ENCODE measurements at places on chromosomes 16 and 17.

DNA sequence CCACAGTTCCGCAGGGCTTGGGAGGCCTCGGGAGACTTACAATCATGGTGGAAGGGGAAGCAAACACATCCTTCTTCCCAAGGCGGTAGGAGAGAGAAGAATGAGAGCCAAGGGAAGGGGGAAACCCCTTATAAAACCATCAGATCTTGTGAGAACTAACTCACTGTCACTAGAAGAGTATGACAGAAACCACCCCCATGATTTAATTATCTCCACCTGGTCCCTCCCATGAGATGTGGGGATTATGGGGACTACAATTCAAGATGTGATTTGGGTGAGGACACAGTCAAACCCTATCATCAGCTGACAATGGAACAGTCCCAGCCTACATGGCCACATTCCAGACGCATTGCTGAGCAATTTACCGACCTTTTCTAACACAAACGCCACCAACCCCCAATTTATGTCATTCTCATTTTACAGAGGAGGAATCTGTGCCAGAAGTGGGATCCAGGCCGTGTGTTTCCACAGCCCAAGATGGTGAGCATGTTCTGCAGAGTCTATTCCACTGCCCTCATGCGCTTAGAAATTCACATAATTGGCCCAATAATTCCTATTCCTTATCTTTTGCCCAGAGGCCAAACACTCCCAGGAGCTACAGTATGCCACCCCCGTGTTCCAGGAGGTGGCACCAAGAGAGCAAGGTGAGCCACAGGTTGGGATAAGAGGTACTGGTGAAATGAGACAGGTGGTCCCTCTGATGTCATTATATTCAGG is 17.3 kb downstream of the MILR1 start:
- DNase-seq = no peak

DNA sequence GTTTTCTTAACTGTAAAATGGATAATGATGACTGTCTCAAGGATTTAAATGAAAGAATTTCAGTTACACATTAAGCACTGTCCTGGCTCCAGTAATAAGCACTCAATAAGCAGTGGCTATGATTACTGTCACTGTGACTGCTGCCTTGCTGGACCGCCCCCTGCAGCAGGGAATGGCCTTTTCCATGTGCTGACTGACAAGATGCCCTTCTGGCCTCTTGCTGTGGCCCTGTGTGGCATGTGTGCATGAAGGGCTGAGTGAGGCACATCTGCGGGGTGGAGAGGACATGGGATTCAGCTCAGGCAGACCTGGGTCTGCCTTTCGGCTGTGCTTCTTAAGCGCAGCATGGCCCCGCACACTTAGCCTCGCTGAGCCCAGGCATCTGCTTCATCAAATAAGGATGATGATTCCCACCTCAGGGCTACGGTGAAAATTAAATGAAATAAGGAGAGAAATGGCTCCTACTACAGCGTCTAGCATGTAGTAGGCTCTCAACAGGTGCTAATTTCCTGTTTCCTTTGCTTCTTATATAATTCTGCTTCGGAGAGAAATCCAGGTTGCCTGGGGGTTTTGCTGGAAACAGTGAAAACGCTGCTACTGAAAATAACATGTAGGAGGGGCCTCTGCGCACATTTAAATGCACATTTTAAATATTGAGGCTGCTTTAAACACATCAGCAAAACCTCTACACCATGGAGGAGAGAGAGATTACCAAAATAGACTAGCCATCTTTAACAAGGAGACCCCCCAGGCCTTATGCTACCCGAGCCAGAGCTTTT is 183.9 kb downstream of the PARN start:
- DNase-seq = no peak

- DNase-seq = no peak
Observed at GRCh38 chr17:58913971-58914769, 158.5 kb downstream of the PPM1E start.

DNA sequence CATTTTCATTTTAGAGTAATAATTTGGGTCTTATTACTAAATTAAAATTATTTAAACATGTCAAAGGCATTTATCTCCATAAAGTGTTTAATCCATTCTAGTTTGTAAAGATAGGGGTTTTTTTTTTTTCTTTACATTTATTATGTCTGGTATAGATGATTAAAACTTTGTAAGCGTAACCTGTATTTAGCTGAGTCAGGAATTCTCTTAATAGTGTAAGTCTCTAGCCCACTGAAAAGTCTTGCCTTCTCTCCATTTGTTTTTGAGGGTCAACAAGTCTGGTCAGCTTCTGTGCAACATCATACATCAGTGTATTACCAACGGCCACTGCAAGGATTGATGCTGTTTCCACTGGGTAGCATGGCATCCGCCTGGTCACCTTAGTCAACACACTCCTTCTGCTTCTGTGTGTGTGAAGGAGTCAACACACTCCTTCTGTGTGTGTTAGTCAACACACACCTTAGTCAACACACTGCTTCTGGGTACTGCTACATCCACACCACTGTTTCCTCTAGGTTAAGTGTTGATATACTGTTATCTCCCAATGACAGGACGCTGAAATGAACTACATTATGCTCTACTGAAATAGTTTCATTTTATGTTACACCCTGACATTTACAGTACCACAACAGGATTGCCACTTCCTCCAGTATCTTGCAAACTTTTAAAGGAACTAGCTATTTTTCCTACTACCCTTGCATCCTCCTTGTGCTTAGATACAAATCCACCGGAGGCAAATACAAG is 37.3 kb upstream of the VWA3A start:
- DNase-seq = no peak

DNA sequence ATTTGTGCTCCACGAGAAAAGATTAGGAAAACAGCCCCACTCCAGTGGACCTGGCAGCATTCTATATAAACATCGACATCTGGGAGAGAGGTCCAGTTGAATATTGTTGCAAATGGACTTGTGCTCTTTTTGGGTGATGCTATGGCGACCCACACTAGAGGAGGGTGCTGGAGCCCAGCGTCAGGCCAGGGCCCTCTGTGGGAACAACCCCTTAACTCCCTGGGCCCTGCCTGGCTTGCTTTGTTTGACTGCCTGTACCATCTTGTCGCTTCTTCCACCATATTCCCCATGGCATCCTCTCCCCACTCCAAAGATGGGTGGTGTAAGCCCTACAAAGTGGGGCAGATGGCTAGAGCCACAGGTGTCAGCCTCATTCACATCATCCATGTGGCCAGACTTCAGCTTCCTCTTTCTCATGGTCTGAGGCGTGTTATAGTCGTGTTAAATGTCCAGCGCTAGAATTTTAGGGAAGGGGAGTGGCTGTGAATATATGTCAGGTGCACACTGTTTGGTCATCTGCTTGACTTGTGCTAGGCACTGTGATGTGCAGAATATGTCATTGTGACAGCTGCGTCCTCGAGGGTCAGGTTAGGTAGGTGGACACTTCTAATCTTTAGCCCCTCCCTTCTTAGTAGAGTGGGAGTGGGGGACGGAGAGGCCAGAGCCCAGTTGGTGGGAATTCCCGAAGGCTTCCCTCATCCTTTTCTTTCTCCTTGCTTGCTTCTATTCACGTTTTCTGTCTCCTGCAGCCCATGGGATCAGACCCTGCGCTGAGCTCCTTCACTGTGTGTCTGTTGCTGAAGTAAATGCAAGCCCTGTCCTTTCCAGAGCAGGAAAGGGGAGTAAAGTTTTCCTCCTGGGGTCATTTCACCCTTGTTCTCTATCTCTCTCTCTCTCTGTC is 49.8 kb downstream of the MPRIP start:
- DNase-seq = no peak

- no peak for DNase-seq
Observed at GRCh38 chr16:11797957-11798299, 870 bp upstream of the ZC3H7A start.

GRCh38 chr17:66604376-66604775 is 230.5 kb upstream of the CACNG5 start:
- no peak for DNase-seq

GRCh38 chr17:60827943-60828342 is 150.3 kb downstream of the BCAS3 start:
- DNase-seq = no peak

DNA sequence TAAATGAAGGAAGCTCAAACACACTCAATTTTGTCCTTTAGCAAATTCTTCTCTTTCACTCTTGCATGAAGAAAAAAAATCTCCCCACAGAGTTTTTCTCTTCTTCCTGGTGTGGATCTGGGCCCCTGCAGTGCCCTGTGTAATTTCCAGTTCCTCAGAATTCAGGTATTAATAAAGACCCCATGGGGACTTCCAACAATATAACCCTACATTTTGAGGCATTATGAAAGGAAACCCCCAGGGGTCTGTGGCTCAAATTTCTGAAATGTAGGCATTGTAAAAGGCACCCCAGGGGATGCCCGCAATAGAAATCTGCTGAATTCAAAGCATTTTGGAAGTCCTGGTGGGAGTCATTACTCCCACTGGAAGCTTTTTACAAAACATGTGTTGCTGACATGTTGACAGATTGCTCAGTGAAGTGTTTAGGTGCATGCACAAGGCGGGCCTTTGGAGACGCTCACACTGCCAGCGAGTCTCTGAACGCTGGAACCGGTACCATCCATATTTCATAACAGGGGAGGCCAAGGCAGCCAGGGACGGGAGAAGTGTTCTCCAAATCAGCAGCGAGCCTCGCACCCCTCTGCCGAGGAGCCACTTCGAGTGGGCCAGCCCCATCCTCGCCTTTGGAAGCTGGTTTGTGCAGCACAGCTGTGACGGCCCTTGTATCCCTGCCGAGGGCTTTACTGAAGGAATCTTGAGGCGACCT is 154.0 kb downstream of the ZNF423 start:
- DNase-seq = peak; percentile 27

GRCh38 chr17:58020401-58020800 is 13.4 kb upstream of the SRSF1 start:
- DNase-seq = no peak

DNA sequence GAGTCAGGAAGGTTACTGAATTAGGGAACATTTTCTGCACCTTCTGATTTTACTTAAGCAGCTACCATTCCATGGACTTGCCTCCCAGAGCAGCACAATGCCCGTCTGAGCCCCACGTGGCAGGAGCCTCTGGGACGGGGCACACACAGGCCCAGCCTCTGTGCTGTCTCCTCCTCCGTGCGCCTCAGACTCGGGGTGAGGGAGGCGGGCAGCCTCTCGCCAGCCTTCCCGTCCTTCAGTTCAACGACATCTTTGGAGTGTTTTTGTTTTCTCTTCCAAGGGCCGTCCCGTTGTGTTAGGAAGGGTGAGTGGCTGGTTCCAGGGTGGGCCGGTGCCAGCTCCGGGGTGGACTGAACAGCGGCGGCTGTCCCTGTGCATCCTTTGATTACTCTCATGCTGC is 31.8 kb downstream of the NDEL1 start:
- DNase-seq = no peak

DNA sequence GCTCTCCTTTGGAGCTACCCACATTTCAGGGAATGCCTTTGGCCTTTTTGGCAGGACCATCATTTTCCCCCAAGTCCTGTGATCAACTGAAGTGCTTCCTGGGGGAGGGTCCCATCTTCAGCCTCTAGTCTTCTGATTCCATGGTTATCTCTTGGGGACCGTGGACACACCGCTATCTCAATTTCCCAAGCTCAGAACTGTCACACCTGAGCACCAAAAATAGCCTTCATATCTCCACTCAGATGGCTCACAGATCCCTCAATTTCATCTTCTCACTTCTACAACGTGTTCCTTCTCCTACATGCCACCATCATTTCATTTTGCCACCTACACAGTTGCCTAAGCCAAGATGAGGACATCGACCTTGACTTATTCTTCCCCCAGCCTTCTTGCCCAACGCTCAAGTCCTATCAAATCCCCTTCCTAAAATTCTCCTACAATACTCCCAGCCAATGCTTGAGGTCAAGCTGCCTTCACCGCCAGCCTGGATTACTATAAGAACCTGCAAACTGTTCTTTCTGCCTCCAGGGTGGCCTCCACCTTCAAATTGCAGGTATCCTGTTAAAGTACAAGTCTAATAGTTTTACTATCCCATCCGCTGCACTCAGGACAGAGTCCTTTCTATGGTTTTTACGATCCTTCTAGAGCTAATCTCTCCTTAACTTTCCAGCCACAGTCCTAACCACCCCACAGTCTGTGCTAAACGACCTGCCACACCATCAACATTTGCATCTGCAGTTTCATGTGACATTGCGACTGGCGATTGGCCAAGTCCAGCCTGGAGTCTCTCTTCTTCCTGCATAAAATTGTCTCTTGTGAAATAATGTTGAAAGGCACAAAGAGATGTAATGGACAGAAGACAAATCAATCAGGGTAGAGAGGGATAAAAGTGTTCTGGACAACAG is 6.2 kb downstream of the ATP6V0D1 start:
- DNase-seq = peak; percentile 73

GRCh38 chr17:44247440-44247841 is 20.5 kb downstream of the SLC4A1 start:
- no peak for DNase-seq

- no peak for DNase-seq
Observed at GRCh38 chr16:17365211-17365541, 105.6 kb downstream of the XYLT1 start.
